ENCODE measurements at places on chromosomes 6 and 20.

DNA sequence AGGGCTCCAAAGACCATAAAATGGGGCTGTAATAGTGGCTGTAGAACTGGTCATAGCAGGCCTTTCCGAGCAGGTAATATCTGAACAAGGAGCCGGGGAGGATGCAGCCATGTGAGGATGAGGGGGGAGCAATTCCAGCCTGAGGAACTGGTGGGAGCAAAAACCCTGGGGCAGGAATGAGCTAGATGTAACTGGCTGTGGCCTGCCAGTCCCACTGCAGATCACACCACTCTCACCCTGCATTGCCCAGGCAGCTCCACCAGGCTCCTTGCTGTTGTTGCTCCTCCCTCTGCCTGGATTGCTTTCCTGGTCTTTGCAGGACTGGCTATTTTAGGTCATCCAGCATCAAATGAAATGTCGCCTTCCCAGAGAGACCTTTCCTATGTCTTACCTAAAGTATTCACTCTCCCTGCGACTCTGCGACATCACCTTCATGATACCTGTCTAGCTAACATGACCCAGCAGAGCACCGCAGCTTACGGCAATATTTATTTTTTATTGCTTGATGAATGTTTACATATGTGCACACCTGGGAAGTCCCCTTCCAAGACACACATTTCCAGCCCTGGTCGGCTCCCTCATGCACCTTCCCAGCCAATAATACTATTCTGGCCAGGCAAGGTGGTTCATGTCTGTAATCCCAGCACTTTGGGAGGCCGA is 2.4 kb upstream of the ZFP64 start:
- DNase-seq, result no peak

DNA sequence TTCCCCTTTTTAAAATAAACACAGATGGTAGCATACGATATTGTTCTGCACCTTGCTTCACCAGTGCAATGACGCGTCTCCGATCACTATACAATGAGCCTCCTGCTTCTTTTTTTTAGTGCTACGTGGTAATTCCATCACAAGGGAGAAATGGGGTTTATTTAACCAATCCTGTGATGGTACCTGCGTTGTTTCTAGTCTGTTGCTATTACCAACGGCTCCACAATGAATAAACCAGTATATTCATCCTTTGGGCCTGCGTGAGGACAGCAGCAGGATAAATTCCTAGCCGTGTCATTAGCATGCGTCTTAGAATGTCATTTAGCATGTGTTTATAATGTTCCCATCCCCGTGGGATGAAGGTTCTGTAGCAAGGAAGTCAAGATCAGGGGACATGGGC is 42.9 kb downstream of the GNAS-AS1 start:
- no peak for DNase-seq

DNA sequence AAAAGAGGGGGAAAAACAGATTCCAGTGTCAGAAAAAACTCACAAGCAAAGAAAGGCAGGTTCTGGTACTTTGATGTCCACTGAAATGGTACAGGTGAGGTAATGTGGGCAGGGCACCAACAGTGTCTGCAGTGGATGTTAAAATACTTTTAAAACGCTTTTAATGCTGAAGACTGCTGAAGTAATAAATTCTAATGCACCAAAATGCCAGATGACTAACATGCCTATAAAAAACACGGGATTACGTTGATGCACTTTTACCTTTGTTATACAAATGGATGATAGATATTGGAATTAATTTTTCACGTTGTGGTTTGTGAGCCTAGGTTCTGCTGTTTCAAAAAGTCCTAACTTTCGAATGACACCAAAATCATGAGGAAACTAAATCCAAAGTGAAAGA is 83.3 kb downstream of the TINAG start:
- no peak for DNase-seq

- no peak for DNase-seq
Observed at GRCh38 chr6:145096846-145097245, 638.5 kb downstream of the EPM2A start.

GRCh38 chr20:1184260-1184637 is 532 bp downstream of the TMEM74B start:
- no peak for DNase-seq

DNA sequence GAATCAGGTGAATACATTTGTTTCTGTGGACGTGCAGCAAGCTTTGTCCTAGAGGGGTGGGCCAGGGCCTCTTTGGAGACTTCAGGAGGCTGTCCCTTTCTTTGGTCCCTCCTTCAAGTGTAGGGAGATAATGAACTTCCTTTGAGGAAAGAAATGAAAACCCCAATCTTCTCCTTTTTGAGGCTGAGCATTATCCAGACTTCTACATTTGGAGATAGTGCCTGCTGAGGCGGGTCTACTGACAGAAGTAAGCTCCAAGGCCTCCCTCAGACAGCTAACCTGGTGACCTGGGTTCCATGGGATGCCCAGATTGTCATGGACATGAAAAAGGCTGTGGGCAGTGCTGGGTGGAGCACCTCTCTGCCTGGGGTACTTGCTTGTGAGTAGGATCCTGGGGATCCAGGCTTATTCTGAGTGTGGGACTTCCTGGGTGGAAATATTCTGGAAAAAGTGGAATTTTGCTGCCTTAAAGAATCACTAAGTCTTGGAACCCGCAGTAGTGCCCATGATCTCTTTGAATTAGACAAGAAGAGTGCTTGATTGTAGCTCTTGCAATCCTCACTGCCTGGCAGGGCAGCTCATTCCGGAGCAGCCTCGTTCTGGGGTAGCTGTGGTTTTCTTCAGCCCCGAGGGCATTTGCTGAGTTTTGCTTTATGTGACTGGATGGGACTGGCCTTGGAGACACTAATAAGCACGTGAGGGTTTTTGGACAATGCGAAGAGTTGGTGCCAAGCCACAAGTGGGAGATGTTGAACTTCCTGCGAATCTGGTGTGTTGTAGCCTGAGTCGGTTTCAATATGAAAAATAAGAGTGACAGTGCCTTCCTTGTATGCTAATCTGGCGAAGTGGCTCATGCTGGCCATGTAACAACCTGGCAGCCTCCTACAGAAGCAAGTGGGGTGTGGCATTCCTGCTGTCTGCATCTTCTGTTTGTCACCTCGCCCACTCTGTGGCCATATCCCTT is 28.1 kb downstream of the SNRNP48 start:
- DNase-seq, result no peak

DNA sequence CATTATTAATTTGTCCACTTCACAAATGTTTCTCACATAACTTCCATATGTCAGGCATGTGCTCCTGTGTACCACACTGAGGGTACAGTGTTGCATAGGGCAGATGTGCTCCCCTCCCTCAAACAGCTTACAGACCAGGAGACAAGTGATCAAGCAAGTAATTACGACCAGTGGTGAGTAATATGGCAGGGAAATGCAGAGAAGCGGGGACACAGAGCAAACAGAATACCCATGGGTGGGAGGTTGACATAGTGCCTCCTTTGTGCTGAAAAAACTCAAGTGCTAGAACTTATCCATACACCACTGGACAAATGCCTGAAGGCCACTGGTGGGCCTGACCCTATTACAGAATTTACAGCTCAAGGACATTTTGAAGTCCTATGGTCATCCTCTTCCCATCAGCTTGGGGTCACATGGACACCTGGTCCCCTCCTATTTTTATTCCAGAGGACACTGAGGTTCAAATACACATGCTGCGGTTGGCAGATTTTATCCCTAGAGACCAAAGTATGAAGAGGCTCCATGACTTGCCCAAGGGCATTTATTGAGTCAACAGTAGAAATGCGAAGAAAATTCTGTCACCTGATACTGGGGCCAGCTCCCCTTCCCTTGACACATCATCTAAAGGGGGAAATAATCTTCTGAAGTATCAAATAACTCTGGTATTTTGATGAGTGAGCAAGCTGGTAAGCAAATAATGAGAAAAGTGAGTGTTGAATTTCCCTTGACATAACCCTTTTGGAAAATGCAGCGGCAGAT is 116.6 kb downstream of the QRSL1 start:
- DNase-seq, result no peak

- DNase-seq, result no peak
Observed at GRCh38 chr6:133441491-133441890, 200.3 kb downstream of the EYA4 start.

- no peak for DNase-seq
Observed at GRCh38 chr6:100469101-100469859, 4.6 kb upstream of the SIM1 start.

Data from activated naive CD4-positive, alpha-beta T cell treated with Interleukin-2 at 50 U/mL for 16 hours (primary cell).